ENCODE measurements at places on chromosomes 1 and 21. TPM values are rescaled to one million over a fixed set of nuclear protein-coding genes. Genes with fewer than 3 reads are reported as not detected.

DNA sequence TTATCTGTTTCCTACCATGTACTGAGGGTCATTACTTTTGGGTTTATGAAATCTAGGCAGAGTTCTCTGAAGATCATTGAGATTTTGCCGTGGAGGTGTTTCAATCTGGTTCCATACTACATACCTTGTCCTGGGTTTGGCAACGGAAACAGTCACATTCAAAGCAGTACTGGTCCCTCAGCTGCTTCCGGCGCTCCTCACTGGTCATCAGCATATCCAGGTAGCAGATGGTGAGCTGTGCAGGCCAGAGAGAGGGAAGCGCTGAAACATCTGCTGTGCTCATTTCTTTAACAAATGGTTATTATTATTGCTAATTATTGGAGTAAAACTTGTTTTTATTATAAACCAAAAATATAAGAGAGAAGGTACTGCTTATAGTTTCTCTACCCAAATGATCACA lies 591.7 kb downstream of the SMYD3 start:
- DNase-seq, result no peak

GRCh38 chr1:12488666-12489354 lies 129.2 kb downstream of the DHRS3 start:
- no peak for DNase-seq

- DNase-seq, result no peak
Observed at GRCh38 chr1:32899586-32900296, 1.4 kb downstream of the TMEM54 start.

DNA sequence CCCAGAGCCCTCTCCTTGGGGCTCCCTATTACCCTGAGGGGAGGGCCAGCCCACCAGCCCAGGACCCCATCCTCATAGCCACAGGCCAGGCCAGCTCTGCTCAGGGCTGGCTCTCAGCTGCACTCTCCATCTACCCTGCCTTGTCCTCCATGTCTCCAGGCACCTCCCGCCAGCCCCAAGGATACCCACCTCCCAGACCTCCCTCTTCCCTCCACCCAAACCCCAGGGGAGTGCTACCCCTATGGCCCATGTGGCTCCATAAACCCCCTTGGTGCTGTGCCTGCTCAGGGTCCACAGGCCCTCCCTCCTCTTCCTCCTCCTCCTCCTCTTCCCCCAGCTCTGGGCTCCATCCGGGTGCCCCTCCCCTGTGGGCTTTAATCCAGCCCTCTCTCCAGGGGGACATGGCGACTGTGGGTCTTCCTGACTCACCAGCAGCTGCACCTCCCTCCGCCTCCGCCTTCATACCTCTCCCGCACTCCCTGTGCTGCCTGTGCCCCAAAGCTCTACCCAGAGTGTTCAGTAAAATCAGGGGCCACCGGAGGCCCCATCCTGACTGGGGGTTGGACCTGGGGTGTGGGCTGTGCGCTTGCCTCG lies 9.1 kb downstream of the YBEY start:
- DNase-seq, result peak; percentile 22

GRCh38 chr1:56315293-56315942 lies 263.9 kb downstream of the PLPP3 start:
- DNase-seq, result no peak

GRCh38 chr1:231487019-231487418 lies 41.5 kb upstream of the TSNAX start:
- DNase-seq, result no peak

- no peak for DNase-seq
Observed at GRCh38 chr1:170309389-170310013, 163.7 kb downstream of the NTMT2 start.

The UTS2 gene
- not detected for total RNA-seq
